ENCODE measurements at places on chromosomes 6 and 20. TPM values are rescaled to one million over a fixed set of nuclear protein-coding genes. Genes with fewer than 3 reads are reported as not detected.

GID8 gene
- 42.1 TPM for total RNA-seq

MYB gene
- 8.4 TPM for total RNA-seq

RFX6 gene
- total RNA-seq: not detected

CCN5 gene
- not detected for total RNA-seq

SLC32A1 gene
- not detected for total RNA-seq

L3MBTL1 gene
- 10.6 TPM for total RNA-seq

SNAP25 gene
- total RNA-seq: not detected

SAPCD1 gene
- total RNA-seq: 18.1 TPM

ESF1 gene
- 12.4 TPM for total RNA-seq

CAPN11 gene
- total RNA-seq: not detected

ZNF391 gene
- 3.9 TPM for total RNA-seq

GSTA3 gene
- total RNA-seq: not detected

EEF1E1 gene
- total RNA-seq: 26.7 TPM

NKX2-4 gene
- total RNA-seq: not detected

EIF6 gene
- total RNA-seq: 81.0 TPM

E2F1 gene
- total RNA-seq: 62.5 TPM

SLC26A8 gene
- total RNA-seq: not detected

SLC17A3 gene
- total RNA-seq: 0.28 TPM

ARFGEF3 gene
- 0.30 TPM for total RNA-seq

RAB23 gene
- 1.9 TPM for total RNA-seq

MYL9 gene
- total RNA-seq: 0.61 TPM

CGA gene
- not detected for total RNA-seq

MAK gene
- not detected for total RNA-seq

TRAPPC3L gene
- total RNA-seq: not detected

COL19A1 gene
- total RNA-seq: 0.06 TPM

GSTA2 gene
- not detected for total RNA-seq

IP6K3 gene
- not detected for total RNA-seq

ENPP5 gene
- total RNA-seq: 2.0 TPM

PBOV1 gene
- total RNA-seq: not detected

PRL gene
- total RNA-seq: not detected

NKAIN2 gene
- total RNA-seq: not detected

FAM83C gene
- total RNA-seq: not detected

PNPLA1 gene
- not detected for total RNA-seq

TNXB gene
- 8.6 TPM for total RNA-seq

CCDC28A gene
- 26.5 TPM for total RNA-seq

RSPH4A gene
- total RNA-seq: 0.14 TPM

PLCB4 gene
- not detected for total RNA-seq

VNN1 gene
- total RNA-seq: not detected

KCNQ5 gene
- 4.3 TPM for total RNA-seq

PDE10A gene
- total RNA-seq: not detected

BHLHE23 gene
- not detected for total RNA-seq

THBD gene
- 0.22 TPM for total RNA-seq

LRP11 gene
- total RNA-seq: 2.3 TPM

SSTR4 gene
- not detected for total RNA-seq

TPBG gene
- 0.17 TPM for total RNA-seq

LIN28B gene
- not detected for total RNA-seq

STX11 gene
- total RNA-seq: 11.2 TPM

SYNDIG1 gene
- total RNA-seq: not detected

KCNK15 gene
- total RNA-seq: not detected

PCK1 gene
- total RNA-seq: not detected

CLDN20 gene
- total RNA-seq: not detected

PDYN gene
- not detected for total RNA-seq

TP53TG5 gene
- not detected for total RNA-seq

All from activated naive CD8-positive, alpha-beta T cell treated with anti-CD3 and anti-CD28 coated beads, Interleukin-2, amount 10 ng/mL, durations not matched to agents 7 days and 5 days (primary cell).